Activated T-cell treated with anti-CD3 and anti-CD28 coated beads for 48 hours (primary cell): ENCODE measurements at places on chromosomes 16 and 17.
A peak's percentile ranks its signal among the peaks of the same experiment; 100 is the strongest.

GRCh38 chr17:76789235-76789788 lies 51.4 kb downstream of the MFSD11 start:
- DNase-seq, result no peak

DNA sequence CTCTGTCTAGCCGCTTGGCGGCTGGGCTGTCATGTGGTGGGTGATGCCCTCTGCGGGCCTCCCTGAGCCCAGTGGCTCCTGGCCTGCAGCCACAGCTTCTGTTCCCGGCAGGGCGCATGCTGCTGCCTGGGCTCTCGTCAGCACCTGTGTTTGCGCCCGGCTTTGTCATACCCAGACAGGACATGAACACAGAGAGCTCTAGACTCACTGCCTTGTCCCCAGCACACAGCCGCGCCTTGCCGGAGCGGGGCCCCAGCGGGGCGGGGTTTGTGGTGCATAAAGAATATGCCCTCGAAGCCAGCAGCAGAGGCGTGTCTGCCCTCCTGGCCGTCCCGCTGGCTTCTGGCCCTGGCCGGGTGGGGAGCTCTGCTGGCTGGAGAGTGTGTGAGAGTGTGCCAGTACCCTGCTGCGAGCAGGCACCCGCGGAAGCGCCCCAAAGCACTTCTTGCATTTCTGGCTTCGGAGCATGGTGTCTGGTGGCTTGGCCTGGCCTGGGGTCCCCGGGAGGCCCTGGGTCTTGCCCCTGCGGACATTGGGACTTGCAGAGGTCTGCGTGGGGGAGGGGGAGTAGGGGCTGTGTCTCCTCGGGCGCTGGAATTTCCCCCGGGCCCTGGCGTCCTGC lies 14.4 kb downstream of the ASPSCR1 start:
- DNase-seq, result no peak

GRCh38 chr16:78448658-78449271 lies 349.3 kb downstream of the WWOX start:
- no peak for DNase-seq

DNA sequence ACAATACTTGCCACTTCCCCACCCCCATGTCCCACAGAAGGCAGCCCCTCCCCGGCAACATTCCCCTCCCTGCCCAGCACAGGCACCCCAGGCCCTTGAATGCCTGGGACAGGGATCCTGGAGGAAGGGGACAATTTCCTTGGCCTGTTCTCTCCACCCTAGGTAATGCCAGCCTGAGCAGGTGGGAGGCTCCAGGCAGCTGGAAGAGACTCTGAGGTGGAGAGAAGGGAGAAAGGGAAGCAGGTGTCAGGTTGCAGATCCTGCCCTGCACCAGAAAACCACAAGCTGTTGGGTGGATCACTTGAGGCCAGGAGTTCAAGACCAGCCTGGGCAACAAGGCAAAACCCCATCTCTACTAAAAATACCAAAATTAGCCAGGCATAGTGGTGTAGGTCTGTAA lies 8.9 kb downstream of the MPP2 start:
- no peak for DNase-seq

DNA sequence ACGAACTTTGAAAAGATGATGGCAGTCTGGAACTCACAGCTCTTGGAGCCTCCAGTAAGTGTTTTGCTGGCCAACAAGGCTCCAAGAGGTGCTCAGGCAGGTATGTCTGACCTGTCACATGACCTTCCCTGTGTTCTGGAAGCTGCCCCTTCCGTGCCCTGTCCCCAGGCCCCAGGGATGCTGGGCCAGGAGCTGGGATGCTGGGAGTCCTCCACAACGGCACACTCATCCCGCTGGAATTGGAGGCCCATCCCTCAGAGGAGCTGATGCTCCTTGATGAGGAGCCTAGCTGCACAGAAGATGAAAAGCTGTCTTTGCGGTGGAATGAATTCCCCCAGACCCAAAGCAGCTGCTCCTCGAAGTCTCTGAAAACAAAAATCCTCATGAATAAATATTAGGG lies 47.8 kb downstream of the HOXB1 start:
- no peak for DNase-seq

DNA sequence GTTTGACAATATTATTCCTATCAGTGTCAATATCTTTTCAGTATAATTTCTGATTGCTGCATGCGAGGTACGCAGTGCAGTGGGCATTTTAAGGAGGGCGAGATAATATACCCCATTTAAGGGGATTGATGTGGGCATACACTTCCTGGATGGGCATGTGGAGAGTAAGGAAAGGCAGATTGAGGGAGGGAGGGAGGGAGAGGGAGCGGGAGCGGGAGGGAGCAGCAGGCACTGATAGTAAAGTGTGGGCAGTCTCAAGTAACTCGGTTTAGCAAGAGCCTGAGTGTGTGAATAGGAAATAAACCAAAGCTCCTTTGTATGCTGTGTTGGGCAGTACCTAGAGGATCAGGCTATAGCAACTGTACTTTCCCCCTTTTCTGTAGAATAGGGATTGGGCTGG lies 5.1 kb downstream of the BPTF start:
- DNase-seq, result no peak

GRCh38 chr16:27324851-27325301 lies 11.1 kb downstream of the IL4R start:
- DNase-seq, result no peak

- no peak for DNase-seq
Observed at GRCh38 chr17:50171371-50172071, 5.7 kb downstream of the SGCA start.

DNA sequence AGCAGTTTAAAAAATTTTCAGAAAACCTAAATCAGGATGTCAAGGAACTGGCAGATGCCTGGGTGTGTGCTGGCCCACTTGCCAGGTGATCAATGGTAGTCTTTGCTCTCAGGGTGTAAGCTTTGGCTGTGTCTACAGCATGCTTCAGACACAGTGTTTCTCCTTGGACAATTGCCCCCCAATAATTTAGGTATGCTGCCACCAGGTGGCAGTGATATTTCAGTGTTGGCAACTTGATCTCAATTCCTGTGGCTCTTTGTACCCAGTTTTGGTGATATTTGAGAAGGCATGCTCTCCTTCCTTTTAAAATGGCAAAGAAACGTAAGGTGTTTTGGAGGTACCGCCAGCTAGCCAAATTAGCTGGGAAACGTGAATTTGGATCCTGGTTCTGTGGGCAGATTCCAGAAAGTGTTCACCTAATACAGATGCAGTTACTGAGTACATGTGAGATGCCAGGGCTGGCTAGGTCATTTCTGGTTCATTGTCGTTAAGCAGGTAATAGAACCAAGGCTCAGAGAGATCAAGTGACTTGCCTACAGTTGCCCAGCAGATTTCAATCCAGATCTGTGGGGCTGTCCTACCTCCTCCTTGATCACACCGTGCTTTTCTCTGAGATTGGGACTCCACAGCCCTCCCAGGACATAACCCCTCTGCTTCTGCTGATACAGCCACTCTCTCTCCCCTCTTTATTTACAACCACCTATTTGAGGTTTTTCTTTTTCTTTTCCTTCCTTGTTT lies 155.6 kb upstream of the PLCG2 start:
- peak; percentile 27 for DNase-seq

- DNase-seq, result no peak
Observed at GRCh38 chr16:67710607-67711006, 8.5 kb downstream of the GFOD2 start.

DNA sequence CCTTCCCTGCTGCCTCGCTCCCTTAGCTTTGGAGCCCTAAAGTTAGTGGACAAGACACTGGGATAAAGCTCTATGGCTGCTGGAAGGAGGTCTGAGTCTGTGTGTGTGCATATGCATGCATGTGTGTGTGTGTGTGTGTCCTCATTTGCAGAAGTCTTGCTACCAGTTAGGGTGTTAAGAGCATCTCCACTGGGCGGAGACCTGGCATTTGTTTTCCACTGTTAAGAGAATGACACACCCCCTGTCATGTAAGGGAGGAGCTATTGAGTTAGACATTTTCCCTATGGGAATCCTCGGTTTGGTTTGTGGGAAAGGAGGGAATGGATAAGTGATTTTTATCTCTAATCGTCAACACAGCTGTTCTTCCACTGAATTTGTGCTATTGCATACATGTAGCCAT lies 24.8 kb upstream of the ARHGAP23 start:
- no peak for DNase-seq

DNA sequence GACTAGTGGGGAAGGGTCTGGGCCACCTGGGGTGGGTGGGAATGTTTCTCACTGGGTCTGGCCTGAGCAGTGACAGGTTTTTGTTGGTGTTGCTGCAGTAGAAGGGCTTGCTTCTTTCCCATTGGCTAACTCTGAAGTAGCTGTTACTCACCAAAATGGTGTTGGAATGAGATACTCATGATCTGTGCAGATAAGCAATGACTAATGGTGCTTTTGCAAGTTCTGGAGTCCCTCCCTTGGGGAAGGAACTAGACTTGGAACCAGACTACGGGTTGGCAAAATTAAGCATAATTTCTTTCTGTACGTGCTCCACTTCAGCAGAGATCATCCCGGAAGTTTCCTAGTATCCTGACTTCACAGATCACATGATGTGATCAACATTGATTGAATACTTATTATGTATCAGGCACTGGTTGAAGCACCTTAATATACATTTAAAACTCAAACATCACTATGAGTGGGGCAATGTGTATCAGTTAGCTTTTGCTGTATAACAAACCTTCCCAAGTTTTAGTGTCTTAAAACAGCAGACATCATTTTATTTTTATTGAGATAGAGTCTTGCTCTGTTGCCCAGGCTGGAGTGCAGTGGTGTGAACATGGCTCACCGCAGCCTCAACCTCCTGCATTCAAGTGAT lies 30.1 kb downstream of the CHP2 start:
- DNase-seq, result no peak

DNA sequence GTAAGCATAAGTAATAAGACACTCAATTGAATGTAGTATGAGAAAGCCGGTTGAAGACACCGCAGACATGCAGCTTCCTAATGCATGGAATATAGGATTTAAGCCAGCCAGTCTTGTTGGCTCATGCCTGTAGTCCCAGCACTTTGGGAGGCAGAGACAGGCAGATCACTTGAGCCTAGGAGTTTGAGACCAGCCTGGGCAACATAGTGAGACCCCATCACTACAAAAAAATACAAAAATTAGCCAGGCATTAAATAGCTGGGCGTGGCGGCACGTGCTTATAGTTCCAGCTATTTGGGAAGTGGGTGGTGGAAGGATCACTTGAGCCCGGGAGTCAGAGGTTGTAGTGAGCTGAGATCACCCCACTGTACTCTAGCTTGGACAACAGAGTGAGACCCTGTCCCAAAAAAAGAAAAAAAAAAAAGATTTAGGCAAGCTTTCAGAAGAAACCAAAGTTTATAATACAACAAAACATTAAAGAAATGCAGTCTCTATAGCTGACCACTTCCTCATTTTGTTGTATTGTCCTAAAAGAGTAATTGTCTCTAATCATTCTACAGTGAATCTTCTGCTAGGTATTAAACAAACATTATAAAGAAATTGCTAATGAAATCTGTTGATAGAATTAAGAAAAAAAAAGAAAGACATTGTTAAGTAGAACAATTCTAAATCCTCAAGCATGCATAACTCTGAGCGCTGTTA lies 68.6 kb upstream of the KIFC3 start:
- DNase-seq, result no peak

DNA sequence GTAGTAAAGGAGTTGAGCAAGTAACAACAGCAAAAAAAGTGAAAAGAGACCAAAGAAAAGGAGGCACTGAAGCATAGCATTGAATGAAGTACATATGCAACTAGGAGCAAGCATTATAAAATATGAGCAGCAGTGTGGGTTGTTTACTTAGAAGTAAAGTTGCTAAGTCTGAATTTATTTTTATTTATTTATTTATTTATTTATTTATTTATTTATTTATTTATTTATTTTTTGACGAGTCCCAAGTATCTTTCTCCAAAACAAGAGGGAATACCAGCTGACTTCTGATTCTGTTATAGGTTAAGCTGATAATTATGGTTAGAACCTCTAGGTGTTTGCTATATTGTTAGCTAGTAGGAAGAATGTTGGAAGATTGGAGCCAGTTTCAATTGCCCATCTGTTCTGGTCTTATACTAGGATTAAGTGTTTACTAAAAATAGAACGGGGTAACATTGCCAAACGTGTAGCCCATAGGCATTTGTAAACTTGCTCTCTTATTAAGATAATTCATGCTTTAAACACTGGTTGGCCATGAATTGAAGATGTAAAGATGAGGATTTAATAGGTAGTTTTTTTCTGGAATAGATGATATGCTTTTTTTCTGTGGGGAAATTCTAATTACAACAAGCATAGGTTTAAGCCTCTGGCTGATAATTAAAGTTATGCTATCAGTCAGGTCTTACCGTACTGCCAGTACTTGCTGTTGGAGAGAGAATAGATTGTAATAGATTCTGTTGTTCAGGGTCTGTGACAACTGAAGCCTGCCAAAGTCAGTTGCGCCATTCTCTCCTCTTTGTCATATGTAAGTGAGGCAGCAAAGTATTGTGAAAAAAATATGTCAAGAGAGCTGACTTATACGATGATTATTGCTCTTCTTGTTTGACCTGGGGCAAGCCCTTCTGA lies 66.7 kb downstream of the PPM1E start:
- no peak for DNase-seq

DNA sequence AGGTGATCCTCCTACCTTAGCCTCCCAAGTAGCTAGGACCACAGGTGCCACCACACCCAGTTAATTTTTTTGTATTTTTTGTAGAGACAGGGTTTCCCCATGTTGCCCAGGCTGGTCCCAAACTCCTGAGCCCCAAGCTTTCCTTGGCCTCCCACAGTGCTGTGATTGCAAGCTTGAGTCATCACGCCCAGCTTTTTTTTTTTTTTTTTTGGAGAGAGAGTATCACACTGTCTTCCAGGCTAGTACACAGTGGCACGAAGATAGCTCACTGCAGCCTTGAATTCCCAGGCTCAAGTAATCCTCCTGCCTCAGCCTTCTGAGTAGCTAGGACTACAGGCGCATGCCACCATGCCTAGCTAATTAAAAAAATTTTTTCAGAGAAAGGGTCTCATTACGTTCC lies 27.2 kb downstream of the HEATR9 start:
- no peak for DNase-seq

DNA sequence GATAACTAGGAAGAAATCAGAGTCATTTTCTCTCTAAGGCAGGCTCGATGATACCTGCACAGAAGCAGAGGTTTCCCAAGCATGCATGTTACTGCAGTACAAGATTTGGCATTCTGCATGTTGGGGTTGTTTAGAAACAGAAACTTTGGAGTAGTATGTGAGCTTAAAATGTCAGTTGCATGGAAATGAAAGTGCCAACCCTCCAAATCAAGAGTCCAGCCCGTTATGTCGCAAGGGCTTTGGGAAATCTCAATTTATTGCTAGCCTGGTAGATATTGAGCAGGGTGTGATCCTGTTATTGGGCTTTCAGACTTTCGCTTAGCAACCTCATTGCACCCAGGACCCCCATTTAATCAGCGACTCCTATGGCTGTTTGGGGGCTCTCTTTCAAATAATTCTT lies 490.8 kb downstream of the MAF start:
- no peak for DNase-seq

- no peak for DNase-seq
Observed at GRCh38 chr16:5653789-5654188, 556.2 kb upstream of the EEF2KMT start.

- DNase-seq, result peak; percentile 27
Observed at GRCh38 chr16:29148867-29149272, 164.0 kb downstream of the LAT start.
